ENCODE measurements at places on chromosomes 3 and 15.

GRCh38 chr3:136657526-136657925, 94.7 kb downstream of the STAG1 start:
- no peak for DNase-seq

- DNase-seq: no peak
Observed at GRCh38 chr3:183845608-183846288, 20.4 kb upstream of the MAP6D1 start.

DNA sequence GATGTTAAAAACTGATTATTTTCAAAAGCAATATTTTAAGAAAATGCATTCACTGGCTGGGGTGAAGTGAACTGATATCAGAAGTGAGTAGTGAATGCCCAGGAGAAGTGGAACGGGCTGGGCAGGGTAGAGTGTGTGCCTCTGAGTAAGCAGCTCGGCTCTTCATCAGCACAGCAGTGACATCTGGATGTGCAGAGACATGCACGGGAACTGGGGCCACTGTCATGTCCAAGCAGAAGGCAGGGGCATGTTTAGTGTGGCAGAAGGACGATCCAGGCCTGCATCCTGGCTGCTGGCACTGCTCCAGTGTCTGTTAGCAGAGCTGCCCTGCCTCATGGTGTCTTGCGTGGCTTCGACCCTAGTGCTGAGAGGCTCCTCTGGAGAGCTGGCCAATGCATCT, 305.6 kb upstream of the LRRFIP2 start:
- DNase-seq: no peak

DNA sequence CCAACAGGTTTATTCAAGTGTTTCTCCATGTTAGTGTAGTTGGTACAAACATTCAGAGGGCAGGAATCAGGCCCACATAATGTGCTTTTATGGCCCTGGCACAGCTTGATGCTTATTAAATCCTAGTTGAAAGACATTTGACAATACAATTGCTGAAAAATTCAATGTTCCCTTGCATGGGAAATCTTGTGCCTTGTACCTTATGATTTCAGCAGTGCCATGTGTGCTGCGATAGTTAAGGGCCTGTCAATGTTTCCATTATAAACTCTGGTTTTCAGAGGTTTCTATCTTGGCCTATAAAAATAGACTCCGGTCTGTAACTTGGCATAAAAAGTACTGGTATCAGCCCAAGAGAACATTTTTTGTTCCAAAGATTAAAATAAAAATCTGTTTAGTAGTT, 207.2 kb downstream of the TBC1D5 start:
- DNase-seq: no peak

- no peak for DNase-seq
Observed at GRCh38 chr15:85624291-85624801, 170.4 kb downstream of the KLHL25 start.

DNA sequence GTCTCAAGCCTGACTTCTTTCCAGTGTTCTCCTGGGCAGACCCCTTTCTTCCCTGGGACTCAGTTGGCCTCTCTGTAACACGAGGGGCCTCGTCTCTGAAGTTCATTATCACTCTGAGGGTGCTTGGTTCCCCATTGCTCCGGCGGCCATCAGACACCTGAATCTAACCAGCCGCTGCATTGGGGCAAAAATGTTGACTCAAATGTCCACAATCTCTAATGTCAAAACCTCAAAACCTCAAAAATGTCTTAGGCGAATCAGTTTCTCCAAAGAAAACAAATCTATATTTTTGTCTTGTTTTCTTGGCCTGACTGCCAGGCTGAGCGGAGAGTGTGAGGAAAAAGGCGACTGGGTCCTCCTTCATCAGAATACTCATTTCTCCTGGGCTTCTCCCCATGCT, 220.7 kb downstream of the VPS13C start:
- DNase-seq: no peak

- no peak for DNase-seq
Observed at GRCh38 chr15:33720952-33721351, 247.3 kb upstream of the CHRM5 start.

DNA sequence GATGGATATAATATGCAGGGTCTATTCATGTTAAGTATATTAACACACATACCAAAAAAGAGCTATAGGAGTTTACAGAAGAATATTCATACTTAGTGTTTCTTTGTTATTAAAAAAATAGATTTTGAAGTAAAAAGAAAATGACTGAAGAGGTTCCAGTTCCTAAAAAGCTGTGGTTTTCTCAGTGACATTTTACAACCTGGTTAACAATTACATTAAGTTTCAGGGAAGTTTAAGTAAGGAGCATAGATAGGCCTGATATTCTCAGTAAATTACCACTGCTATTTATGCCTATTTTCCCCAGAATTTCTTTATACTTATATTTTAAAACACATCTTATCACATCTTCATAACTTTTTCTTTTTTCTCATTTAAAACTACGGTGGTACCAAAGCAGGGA, 43.6 kb upstream of the SPTSSB start:
- no peak for DNase-seq

- DNase-seq: no peak
Observed at GRCh38 chr3:129360171-129360611, 68.2 kb downstream of the EFCAB12 start.

DNA sequence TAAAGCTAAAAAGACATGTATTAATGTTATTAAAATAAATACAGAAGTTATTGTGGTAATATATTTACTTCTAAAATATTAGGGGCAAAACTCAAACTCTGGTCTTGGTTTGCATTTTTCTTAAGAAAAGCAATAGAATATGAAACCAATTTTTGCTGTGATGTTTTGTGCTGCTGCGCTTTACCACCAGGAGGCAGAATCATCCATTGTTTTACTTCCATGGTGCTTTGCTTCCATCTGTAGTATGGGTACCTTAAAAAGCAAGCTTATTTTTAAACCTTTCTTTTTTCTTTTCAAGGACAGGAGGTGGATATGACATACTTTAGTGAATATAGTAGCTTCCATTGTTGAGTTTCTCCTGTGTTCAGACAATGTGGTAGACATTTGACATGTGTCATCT, 46.6 kb upstream of the MRPL3 start:
- no peak for DNase-seq

DNA sequence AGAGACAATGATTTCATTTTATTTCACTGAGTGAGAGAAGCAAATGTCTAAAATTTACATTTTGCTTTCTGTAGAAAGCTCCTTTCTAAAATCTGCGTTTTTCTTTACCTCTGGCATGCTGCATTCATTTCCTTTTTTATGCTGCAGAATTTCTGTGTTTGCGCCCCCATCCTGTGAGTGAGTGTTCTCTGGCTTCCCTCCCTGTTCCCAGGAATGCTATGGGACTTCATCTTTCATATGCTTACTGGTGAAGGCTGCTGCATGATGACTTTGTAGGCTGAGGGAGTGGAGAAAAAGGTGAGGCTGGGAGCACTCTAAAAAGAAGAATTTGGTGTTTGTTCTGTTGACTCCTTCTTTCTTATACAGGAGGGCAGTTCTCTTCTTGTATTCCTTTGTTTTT, 7.7 kb upstream of the TMC3 start:
- DNase-seq: no peak

DNA sequence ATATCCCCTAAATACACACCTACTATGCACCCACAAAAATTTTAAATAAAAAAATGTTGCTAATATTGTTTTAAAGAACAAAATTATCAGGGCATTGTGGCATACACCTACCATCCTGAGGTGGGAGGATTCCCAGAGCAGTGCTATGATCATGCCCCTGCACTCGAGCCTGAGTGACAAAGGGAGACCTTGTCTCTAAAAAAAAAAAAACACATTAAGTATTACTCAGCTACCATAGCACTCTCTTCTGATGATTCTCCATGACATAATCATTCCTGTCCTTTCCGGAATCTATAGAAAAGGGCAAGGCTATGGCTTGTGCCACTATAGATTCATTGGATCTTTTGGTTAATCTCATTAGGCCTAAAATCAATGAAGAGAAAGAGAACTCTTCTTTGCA, 77.4 kb downstream of the ACAP2 start:
- DNase-seq: no peak

DNA sequence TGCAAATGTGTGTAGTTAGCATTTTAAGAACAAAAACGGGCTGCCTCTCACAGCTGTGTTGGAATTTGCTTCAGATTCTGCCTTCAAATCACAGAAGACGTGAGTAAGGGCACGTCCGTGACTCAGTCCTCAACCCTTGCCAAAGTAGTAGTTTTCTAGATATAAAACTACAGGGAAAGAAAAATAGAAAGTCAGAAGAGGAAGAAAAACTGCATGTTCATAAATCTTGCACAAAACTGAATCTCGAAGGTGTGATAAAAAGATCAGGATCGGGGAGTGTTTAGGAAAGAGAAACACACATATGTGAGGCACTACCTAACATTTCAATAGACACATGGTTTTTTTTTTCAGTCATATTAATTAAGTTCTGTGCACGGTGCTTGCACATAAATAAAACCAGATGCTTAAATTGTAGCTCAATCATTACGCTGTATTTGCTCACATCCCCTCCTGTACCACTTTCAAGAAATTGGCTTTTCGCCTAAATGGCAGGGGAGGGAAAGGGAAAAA, 71.7 kb downstream of the P3H2 start:
- no peak for DNase-seq

DNA sequence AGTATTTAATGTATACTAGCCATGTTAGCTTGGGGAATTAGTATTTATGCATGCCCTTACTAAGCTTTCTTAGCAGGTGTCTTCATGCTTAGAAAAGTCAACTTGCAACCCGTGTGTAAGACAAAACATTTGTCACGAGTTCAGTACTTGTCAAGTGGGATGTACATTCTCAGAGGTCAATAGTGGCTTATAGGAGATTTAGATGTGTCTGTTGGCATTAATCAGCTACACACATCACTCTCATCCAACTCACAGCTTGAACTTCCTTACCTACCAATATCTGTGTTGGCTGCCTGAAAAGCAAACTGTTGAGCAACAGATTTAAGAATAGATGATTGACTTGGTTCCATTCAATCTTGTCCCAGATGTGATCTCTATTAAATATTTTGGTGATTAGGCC, 109.5 kb downstream of the ROBO2 start:
- no peak for DNase-seq

- no peak for DNase-seq
Observed at GRCh38 chr3:37052860-37053259, 59.5 kb downstream of the MLH1 start.

DNA sequence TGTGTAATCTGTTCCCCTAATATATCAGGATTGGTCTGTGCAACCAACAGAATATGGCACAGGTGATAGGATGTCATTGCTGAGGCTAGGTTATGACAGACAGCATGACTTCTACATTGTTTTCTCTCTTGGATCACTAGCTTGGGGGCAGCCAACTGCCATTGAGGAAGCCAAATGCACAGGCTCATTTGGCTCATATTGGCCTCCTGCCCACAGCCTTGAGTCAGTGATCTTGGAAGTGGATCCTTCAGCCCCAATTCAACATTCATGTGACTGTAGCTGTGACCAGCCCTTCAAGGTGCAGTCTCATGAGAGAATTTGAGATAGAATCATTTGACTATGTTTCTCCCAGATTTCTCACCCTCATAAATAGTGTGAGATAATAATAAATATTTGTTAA, 675.6 kb downstream of the GRM7 start:
- DNase-seq: no peak

DNA sequence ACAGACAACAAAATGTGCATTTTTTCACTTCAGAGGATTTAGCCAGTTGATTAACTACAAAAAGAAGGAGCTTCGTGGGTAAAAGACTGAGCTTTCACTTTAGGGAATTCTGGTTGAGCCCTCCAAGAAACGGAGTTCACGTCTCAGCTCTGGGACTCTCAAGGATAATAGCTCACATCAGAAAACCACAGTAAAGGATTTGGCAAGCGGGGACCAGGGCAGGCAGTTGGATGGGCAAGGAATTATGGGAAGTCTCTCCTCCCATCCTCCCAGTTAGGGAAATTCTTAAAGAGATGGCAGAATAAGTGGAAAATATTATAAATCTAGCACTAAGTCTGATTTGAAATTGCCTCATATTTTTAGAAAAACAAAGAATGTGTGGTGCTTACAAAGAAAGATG, 188.3 kb upstream of the EOMES start:
- no peak for DNase-seq
